HFF-Myc (cell line): ENCODE measurements at places on chromosomes 7 and 10.

GRCh38 chr10:71378336-71379117 lies 18.2 kb upstream of the CDH23 start:
- DNase-seq, result no peak

GRCh38 chr10:74932648-74933047 lies 106.2 kb downstream of the KAT6B start:
- no peak for DNase-seq

GRCh38 chr7:91302794-91303193 lies 38.6 kb downstream of the FZD1 start:
- no peak for DNase-seq

DNA sequence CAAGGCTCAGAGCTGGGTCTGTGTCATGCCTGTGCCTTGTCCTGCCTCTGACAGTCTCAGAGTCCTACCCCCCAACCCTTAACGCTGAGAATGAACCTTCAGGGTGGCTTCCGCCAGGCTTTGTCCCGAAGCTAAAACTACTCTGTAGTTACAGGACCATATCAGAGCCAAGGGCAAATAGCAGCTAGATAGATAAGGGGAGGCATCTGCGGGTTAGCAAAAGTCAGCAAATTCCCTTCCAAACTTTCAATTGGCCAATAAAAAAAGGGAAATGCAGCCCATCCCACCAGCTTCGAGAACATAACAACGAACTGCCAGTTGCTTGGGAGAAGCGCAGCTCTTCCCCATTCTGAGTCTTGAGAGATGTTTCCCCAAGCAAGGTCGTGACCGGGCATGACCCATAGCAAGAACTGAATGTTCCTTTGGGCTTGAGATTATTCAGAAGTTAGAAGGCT lies 17.7 kb downstream of the CCL24 start:
- DNase-seq, result no peak

DNA sequence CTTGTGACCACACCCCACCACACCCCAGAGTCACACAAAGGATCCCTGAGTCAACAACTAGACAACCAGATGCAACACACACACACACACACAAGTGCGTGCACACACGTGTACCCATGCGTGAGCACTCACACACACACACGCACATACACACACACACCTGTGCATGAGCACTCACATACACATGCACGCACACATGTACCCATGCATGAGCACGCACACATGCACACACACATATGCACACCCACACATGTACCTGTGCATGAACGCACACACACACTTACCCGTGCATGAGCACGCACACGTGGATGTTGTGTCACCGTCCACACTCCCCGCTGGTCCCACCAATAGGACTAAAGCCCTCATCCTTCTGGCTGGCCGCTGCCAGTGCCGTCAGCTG lies 60.4 kb downstream of the HTR5A start:
- DNase-seq, result no peak

- no peak for DNase-seq
Observed at GRCh38 chr10:104109908-104110662, 11.9 kb upstream of the SFR1 start.

DNA sequence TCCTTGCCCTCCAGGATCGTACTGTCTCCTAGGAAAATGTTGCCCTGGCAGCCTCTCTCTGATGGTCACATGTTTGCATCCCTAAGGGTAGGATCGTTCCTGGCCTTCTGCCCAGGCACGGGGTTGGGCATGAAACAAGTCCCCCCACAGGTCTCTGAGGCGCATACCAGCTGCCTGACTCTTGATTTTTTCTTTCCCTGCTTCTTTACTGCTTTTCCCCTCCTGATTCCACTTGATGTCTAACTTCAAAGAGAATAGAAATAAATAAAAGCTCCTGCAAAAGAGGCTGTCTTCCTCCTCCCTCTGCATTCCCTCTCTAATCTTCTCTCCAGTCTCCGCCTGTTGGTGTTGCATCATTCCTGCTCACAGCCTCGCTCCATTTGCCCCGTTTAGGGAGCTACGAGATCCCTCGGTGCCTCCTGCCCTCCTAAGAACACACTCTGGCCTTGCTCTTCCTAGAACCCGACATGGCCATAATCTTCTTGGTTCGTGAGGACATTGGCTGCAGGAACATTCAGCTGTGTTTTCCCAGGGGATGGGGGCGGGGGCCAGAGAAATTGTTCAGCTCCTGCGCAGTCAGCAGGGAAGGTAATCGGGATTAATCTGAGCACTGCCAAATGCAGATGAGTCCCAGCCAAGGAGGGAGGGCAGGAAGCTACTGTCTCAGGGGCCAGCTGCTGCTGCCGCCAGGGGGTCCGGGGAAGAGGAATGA lies 26.0 kb downstream of the LEP start:
- DNase-seq, result peak; percentile 31

DNA sequence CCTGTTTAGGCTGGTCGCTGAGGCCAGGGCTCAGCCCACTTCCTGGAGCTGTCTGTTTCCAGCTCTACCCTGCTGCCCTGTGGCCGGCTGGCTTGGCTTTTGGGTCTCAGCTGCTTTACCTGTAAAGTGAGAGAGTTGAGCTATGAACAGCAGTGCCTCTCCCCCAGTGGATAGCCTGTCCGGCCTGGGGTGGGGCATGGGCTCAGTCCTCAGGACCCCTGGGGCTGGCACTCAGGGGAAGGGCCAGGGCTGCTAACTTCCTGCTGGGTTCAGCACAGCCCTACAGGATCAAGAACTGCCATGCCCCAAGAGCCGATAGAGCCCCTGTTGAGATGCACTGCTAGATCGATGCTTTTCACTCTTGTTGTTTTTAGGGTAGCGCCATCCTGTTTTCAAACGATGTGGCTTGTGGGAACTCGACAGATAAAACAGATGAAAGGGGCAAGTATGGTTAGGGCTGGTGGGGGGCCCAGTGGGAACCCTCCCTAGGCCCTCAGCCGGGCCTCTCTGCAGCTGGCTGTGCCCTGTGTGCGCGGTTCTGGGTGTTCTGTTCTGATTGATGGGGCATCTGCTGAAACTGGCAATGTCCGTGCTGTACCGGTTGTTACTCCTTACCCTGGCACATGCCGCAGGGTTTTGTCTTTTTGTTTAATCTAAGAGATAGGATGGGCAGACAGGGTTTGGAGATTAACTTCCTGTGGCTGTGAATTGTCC lies 10.0 kb upstream of the SFRP5 start:
- no peak for DNase-seq

GRCh38 chr7:4791738-4792536 lies 16.5 kb downstream of the AP5Z1 start:
- no peak for DNase-seq
